ENCODE measurements at places on chromosomes 13 and 19.

- DNase-seq, result no peak
Observed at GRCh38 chr19:13189600-13189999, 39.4 kb downstream of the IER2 start.

DNA sequence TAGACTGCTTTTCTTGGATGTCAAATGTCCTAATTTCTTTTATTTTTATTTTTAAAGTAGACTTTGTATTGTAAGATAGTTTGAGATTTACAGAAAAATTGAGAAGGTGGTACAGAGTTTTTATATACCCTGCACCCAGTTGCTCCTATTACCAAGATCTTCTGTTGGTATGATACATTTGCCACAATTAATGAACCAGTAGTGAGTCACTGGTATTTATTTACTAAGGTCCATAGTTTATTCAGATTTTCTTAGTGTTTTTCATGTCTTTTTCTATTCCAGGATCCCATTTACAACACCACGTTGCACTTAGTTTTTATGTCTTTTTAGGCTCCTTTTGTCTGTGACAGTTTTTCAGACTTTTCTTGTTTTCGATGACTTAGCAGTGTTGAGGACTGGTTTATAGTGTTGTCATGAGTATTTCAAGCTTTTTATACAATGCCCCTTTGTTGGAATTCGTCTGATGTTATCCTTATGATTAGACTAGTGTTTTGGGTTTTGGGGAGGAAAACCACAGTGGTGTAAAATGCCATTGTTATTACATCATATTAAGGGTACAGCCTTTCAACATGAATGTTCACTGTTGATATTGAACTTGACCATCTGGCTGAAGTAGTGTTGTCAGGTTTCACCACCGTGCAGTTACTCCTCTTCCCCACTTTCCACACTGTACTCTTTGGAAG, 35.9 kb downstream of the COG3 start:
- no peak for DNase-seq

GRCh38 chr19:49985871-49986270, 24.9 kb upstream of the SIGLEC11 start:
- no peak for DNase-seq

DNA sequence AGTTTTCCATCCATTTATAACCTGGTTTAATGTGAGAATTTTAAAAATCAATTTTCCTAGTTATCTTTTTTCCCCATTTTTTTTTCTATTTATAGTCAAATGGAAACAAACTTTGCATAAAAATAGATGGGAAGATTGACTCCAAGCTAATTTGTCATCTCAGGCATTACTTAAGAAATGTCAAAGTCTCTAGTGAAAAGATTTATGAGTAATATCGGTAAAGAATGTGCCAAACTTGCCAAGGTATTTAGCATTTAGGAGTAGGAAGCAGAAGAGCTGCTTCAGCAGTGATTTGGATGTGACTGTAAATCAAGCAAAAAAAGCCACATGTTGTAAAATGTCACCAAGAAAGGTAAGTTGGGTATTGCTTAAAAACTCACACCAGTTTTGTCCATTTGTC, 108.6 kb downstream of the LACC1 start:
- DNase-seq, result no peak

GRCh38 chr13:103097366-103097928, 31.2 kb upstream of the SLC10A2 start:
- no peak for DNase-seq
